Coronary artery (tissue), 2 donors: ENCODE measurements at places on chromosomes 4 and X.

DNA sequence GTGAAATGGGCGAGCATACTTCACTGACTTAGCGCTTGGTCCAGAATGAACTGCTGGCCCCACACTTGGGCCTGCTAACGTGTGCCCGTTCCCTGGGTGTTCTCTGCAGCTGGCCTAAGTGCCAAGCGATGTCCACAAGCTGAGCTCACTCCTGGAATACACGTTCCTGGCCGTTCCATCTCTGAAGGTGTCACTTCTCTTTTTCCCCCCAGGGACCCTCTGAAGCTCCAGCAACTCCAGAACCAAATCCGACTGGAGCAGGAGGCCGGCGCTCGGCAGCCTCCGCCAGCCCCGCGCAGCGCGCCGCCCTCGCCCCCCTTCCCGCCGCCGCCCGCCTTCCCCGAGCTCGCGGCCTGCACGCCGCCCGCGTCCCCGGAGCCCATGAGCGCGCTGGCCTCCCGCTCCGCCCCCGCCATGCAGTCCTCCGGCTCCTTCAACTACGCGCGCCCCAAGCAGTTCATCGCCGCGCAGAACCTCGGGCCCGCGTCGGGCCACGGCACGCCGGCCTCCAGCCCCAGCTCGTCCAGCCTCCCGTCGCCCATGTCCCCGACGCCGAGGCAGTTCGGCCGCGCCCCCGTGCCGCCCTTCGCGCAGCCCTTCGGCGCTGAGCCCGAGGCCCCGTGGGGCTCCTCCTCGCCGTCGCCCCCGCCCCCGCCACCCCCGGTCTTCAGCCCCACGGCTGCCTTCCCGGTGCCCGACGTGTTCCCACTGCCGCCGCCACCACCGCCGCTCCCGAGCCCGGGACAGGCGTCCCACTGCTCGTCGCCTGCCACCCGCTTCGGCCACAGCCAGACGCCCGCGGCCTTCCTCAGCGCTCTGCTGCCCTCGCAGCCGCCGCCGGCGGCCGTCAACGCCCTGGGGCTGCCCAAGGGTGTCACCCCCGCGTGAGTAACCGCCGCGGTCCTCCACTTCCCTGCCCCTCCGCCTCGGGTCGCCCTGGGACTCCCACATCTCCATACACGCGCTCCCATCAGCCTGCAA lies 132.3 kb downstream of the CBR4 start:
- DNase-seq, result no peak

GRCh38 chrX:31147175-31147574 lies 75.3 kb upstream of the FTHL17 start:
- DNase-seq, result no peak

- no peak for DNase-seq
These were observed 50.1 kb upstream of the CLNK start for GRCh38 chr4:10734697-10735096.

GRCh38 chr4:113101669-113102068 lies 52.2 kb downstream of the ANK2 start:
- no peak for DNase-seq

DNA sequence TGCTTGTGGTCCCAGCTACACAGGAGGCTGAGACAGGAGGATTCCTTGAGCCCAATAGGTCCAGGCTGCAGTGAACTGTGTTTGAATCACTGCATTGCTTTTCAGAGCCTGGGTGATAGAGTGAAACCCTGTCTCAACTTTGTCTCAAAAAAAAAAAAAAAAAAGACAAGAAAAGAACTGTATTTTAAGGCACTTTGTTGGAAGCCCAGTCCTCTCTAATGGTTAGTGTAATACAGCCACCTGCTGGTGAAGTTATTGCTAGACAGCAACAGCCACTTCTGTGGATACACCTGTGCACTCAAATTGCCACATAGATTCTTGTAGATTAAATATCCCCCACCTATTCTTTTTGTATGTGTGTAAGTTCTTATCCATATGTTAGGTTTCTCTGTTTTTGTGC lies 10.1 kb upstream of the FGG start:
- DNase-seq, result no peak

DNA sequence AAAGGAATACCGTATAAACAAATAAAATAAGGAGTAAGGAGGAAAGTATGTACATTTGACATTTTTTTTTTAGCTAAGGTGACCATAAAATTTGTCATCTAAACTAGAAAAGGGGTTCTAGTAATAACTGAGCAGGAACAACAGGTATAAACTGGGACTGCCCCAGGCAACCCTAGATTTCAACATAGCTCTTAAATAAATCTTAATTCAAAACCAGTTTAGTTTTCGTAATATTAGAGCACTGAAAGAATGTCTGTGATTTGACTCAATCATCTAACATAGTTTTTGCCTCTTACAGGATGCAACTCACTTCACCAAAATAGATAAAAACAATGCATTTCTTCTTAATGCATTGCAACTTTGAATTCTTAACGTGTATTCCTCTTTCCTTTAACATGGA lies 257.7 kb downstream of the ADAMTS3 start:
- no peak for DNase-seq

- no peak for DNase-seq
These were observed 50.2 kb upstream of the TMEM150C start for GRCh38 chr4:82611982-82612381.

GRCh38 chrX:110509755-110510532 lies 151.3 kb downstream of the RTL9 start:
- no peak for DNase-seq

GRCh38 chr4:10459305-10459704 lies 2.1 kb upstream of the ZNF518B start:
- no peak for DNase-seq

- DNase-seq, result no peak
These were observed 23.1 kb downstream of the XKRX start for GRCh38 chrX:100905620-100906019.

GRCh38 chr4:38509551-38509950 lies 154.4 kb upstream of the KLF3 start:
- no peak for DNase-seq
